ENCODE measurements at places on chromosomes 4 and X. TPM values are rescaled to one million over a fixed set of nuclear protein-coding genes. Genes with fewer than 3 reads are reported as not detected.

The RAB40A gene
- 0.32 TPM for total RNA-seq

The PCSK1N gene
- 4.1 TPM for total RNA-seq

The CTBP1 gene
- 129 TPM for total RNA-seq

The TLR6 gene
- 1.2 TPM for total RNA-seq

The PCDH7 gene
- total RNA-seq = 70.8 TPM

The RIBC1 gene
- 0.81 TPM for total RNA-seq

The MAGEB2 gene
- total RNA-seq = not detected

The FAM184B gene
- total RNA-seq = 0.03 TPM

The HSFX3 gene
- 0.59 TPM for total RNA-seq

The LRIT3 gene
- not detected for total RNA-seq

The ASB12 gene
- 4.1 TPM for total RNA-seq

The DMP1 gene
- total RNA-seq = not detected

The FHIP1A gene
- 19.5 TPM for total RNA-seq

The CXCR3 gene
- 0.13 TPM for total RNA-seq

The MAOB gene
- total RNA-seq = 111 TPM

The NOX1 gene
- total RNA-seq = not detected

The RASSF6 gene
- total RNA-seq = not detected

The GC gene
- total RNA-seq = not detected

Measured in cardiac septum (tissue), 1 donor.